ENCODE measurements at places on chromosomes 12 and 14.

DNA sequence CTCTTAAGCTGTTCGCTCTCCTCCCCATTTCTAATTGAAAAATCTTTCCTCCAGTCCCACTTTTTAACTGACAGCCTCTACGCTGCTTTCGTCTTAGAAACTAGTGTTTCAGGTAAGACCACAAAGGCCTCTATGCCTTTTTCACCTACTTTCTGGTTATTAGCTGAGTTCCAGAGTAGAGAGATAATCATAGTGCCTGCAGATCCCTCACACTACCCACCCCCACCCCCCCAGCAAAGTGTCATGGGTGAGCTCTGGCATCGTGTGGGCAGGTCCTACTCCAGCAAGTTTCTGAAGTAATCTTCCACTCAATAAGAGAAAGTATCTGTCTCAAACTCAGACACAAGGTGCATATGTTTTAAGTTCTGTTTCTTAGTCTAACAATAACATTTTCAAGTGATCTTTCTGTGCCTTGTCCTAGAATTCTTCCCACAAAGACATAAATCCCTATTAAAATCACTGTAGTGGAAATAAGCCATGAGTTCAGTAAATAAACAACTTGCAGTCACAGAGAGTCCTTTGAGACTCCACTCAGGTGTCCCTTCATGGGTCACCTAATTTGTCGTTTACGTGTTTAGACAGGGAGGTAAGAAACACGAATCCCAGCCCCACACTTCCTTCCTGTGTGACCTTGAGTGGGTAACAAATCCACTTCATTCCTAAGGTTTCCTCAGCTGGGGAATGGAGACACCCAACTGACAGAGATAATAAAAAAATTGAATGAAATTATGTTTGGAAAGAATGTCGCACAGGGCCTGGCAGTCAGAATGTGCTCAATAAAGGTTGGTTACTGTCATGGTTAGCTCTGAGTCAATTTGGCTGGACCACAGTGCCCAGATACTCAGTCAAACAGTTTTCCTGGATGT, 228.9 kb upstream of the CAND1 start:
- no peak for DNase-seq

- no peak for DNase-seq
Measured at GRCh38 chr12:44428825-44429224, 447.3 kb downstream of the NELL2 start.

- DNase-seq = no peak
Measured at GRCh38 chr12:49261721-49262120, 3.2 kb upstream of the TUBA1C start.

DNA sequence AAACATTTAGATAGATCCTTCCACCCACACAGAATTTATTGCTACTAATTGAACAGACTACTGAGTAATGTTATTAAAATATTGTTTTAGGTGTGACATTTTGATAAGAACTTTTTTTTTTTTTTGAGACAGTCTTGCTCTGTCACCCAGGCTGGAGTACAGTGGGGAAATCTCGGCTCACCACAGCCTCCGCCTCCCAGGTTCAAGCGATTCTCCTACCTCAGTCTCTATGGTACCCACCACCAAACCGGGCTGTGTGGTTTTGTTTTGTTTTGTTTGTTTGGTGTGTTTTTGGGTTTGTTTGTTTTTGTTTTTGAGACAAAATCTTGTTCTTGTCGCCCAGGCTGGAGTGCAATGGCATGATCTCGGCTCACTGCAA, 40.9 kb downstream of the COX16 start:
- no peak for DNase-seq

- DNase-seq = no peak
Measured at GRCh38 chr14:104082807-104083206, 2.7 kb upstream of the ASPG start.

GRCh38 chr14:49583629-49584028, 2.6 kb downstream of the RPS29 start:
- no peak for DNase-seq

DNA sequence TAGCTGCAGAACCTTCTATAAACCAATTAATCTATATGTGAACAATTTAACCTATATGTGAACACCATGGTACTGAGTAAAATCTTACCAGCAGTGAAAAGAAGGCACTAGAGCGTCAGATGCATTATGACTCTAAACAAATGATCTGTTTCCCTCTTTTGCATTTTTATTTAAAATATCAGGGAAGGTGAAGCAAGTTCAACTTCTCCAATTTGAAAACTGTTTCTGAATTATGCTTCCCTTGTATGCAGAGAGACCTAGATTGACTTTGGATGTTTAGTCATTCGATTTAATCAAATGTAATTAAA, 80.9 kb downstream of the DAD1 start:
- no peak for DNase-seq

- DNase-seq = no peak
Measured at GRCh38 chr14:32304296-32304695, 24.8 kb upstream of the AKAP6 start.

GRCh38 chr12:25438638-25439037, 114.4 kb downstream of the LMNTD1 start:
- no peak for DNase-seq

DNA sequence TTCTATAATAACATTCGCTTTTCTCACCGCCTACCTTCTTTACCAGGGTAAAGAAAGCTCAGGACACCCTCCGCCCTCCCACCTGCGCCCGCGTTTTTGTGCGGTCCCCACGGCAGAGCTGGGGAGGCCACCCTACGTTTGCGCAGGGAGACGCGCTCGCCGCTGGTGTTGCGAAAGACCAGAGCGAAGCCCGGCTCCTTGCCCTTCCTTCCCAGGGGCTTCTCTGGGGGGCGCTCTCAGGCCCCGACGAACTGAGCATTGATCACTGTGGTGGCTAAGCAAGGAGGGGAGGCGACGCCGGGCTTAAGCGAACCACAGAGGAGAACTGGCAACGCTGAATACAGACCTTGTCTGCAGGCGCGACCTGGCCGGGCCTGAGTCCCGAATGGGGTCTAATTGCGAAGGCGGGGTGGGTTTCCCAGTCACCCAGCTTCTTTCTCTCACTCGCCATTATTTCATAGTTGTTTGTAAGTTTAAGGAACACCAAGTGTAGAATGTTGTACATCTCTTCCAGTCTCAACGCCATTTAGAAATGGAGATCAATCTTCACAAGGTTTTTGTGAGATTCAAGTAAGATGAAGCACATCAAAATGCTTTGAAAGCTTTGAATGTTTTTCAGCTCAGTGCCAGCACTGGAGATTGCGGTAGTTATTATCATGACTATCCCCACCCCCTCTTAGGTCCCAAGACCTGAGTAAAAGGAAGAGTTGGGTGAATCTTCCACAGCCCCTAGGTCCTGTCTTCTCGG, 1.7 kb upstream of the NKX2-1 start:
- DNase-seq = no peak

GRCh38 chr12:42502682-42503081, 86.9 kb downstream of the PRICKLE1 start:
- no peak for DNase-seq

GRCh38 chr14:80636071-80636470, 305.5 kb downstream of the CEP128 start:
- DNase-seq = no peak

DNA sequence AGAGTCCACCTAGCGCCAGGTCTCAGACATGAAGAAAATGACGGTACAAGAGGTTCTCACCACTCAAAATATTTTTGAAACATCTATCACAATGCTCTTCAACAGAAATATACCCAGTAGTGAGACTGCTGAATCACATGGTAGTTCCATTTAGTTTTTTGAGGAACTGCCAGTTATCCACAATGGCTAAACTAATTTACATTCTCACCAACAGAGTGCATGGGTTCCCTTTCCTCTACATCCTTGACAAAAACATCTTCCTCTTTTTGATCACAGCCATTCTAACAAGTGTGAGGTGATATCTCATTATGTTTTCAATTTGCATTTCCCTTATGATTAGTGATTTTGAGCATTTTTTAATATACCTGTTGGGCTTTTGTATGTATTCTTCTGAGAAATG, 5.7 kb upstream of the GPR65 start:
- no peak for DNase-seq

- no peak for DNase-seq
Measured at GRCh38 chr12:10891937-10892336, 7.9 kb upstream of the PRH1 start.

DNA sequence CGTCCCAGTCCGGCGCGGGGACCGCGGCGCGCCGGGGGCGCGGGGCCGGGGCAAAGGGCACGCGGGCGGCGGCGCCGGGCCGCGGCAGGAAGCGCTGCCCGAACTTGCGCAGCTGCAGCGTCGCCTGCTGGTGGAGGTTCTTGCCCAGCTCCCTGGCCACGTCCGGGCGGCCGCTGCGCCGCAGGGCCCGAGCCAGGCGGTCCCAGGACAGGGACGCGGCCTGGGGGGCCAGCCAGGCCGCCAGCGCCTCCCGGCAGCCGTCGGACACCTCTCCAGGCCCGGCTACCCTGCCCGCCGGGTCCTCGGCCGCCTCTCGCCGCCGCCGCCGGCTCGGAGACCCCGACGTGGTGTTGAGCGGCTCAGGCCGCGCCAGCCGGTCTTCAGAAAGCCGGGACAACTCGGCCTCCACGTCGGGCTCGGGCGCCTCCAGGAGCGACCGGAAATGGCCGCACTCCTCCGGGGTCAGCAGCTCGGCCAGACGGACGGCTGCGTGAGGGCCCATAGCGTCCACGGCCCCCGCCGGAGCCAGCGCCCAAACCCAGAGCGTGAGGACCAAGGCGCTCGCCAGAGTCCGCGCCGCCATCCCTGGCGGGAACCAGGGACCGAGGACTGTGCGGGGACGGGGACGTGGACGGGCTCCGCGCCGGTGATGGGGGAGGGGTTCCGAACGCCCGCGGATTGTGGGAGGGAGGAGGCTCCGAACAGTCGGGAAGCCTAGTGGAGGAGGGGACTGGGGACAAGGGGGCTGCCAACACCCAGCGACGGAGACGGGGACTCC, 34.0 kb downstream of the FIGNL2 start:
- DNase-seq = peak; percentile 82

DNA sequence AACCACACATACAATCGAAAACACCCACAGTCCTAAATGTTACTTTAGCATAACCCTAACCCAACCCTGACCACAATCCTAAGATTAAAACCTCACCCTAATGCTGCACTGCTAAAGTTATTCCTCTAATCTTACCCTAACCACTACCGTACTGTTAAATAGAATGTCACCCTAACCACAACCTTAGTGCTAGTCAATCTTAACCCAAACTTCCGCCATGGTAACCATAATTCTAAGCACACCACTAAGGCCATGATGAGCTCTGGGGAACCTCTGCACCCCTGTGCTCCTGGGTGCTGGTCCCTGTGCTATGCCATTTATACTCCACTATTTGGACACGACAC, 38.0 kb downstream of the LTBP2 start:
- DNase-seq = no peak

- no peak for DNase-seq
Measured at GRCh38 chr12:58969237-58969636, 48.9 kb upstream of the LRIG3 start.

- no peak for DNase-seq
Measured at GRCh38 chr14:34020014-34020413, 69.1 kb upstream of the EGLN3 start.

DNA sequence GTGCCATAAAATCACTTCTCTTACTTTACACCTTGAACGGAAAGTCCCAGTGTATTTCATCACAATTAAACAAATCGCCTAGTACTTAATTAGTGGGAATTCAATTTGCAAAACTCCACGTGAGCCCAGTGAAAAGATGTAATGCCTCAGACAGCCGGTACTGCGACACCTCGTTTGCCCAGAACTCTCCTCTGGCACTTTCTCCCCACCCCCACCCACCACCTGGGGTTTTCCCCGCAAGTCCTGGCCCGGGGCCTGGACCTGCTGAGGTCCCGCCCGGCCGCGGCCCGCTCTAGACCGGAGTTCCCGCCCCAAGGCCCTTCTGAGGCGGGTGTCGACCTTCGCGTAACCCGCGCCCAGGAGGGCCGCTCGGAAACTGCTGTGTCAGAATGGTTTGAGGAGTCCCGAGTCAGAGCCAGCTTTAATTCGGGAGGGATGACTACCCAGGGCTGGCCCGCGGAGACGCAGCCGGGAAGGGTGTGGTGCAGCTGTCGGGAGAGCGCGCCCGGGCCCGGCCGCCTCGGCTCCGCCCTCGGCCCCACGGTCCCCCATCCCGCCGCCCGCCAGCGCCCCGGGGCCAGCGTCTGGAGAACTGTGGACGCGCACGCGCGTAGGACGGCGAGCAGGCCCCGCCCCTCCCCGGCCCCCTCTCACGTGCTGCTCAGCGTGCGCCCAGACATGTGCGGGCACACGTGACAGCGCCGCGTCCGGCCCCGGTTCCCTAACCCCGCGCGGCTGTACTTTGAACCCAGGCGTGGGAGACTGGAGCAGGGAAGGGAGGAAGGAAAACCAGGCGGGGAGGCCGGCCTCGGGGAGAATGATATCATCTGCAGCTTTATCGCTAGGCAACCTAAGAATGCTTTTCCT, 10.8 kb downstream of the BHLHE41 start:
- peak; percentile 80 for DNase-seq

- DNase-seq = no peak
Measured at GRCh38 chr12:4628406-4628805, 20.4 kb downstream of the AKAP3 start.

DNA sequence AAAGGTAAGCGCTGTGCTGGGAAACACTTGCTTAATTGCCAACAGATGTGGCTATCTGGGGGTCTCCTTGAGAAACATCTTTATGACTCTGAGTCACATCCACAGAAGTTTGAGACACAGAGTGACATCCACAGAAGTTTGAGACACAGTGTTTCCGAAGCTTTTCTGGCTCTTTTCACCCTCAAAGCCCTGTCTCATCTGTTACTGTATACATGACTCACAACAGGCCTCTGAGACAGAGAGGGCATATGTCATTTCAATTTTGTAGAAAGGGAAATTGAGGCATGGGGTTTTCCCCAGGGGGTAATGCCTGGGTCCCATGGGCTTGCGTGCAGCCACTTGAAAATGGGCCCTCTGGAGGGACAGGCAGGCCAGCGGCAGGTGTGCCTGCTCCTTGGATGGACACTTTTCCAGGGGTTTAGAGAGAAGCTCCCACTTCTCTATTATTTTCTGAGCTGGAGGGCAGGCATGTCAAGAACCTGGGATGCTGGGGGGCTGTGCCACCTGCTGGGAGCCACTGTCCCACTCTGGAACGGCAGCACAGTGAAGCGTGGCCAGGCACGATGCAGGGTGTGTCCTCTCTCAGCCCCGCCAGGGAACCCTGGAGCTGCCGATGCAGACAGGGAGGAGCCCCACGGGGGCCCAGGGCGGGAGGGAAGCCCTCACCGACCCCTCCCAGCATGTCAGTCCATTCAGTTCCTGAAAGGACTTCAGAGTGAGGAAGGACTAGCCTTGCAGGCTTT, 111.3 kb upstream of the FKBP4 start:
- no peak for DNase-seq

Data from stimulated activated naive CD8-positive, alpha-beta T cell treated with anti-CD3 and anti-CD28 coated beads, Interleukin-15, Interleukin-2, amounts not matched to agents 100 U/mL and 50 U/mL, for 24 hours (primary cell).